Dermis microvascular lymphatic vessel endothelial cell (primary cell): ENCODE measurements at places on chromosomes 12 and 14. TPM values are rescaled to one million over a fixed set of nuclear protein-coding genes. Genes with fewer than 3 reads are reported as not detected.

Gene FAM186B
- 0.13 TPM in 2 replicates for total RNA-seq

Gene CDKN3
- total RNA-seq = 16.1 and 32.9 TPM in 2 replicates

Gene COCH
- 1.5 and 7.2 TPM in 2 replicates for total RNA-seq

Gene FBXO34
- 18.9 and 25.7 TPM in 2 replicates for total RNA-seq

Gene TPPP2
- not detected in 2 replicates for total RNA-seq

Gene RD3L
- total RNA-seq = not detected in 2 replicates

Gene IFNG-AS1
- total RNA-seq = not detected in 2 replicates

Gene B3GNT4
- total RNA-seq = under 0.01 TPM in 2 replicates

Gene ZC3H10
- total RNA-seq = 2.7 and 3.3 TPM in 2 replicates

Gene CELA1
- total RNA-seq = not detected in 2 replicates

Gene IGF1
- 0.26 and 2.1 TPM in 2 replicates for total RNA-seq

Gene STAC3
- total RNA-seq = 0.13 TPM in 2 replicates

Gene LRRC9
- not detected in 2 replicates for total RNA-seq

Gene PARP11
- 2.7 and 5.3 TPM in 2 replicates for total RNA-seq

DNA sequence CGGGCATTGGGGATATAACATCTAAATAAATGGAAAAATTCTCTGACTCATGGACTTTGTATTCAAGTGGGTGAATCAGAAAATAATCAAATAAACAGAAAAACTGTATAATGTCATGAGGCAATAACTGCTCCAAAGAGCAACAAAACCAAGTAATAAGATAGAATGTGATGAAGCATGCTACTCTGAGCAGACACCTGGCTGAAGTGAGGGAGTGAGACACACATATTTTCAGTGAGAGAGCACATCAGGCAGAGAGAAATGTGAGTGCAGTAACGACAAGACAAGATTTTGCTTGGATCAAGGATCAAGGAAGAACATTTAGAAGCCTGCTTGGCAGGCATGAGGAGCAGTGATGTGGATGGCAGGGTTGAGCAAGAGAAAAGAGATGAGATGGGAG, 75.8 kb upstream of the CCDC91 start:
- no peak for DNase-seq

- no peak for DNase-seq
Observed at GRCh38 chr14:96673706-96674105, 123.5 kb upstream of the VRK1 start.

- DNase-seq = no peak
Observed at GRCh38 chr12:12701457-12701856, 5.5 kb upstream of the GPR19 start.

DNA sequence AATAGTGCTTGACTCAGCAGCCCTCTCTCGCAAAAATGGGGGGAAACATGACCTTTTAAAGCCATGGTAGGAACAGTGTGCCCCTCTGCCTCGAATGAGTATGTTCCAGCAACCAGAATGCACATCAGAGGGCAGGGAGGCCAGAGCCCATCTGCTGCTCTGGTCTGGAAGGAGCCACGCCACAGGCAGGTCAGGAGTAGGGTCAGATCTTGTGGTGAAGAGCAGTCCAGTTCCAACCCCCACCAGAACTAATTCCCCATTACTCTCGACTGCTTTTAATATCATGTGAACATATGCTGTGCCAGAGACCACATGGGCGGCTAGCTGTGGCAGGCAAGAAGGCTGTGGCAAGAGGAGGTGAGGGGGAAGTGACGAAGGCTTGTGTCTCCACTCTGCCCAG, 34.6 kb upstream of the TMX1 start:
- no peak for DNase-seq

GRCh38 chr12:82874945-82875344, 188.2 kb downstream of the TMTC2 start:
- DNase-seq = no peak

GRCh38 chr12:56877195-56878009, 56.8 kb downstream of the SDR9C7 start:
- no peak for DNase-seq

- no peak for DNase-seq
Observed at GRCh38 chr12:27781680-27782079, 1.6 kb upstream of the MANSC4 start.

GRCh38 chr14:69543341-69544115, 31.1 kb downstream of the CCDC177 start:
- no peak for DNase-seq

DNA sequence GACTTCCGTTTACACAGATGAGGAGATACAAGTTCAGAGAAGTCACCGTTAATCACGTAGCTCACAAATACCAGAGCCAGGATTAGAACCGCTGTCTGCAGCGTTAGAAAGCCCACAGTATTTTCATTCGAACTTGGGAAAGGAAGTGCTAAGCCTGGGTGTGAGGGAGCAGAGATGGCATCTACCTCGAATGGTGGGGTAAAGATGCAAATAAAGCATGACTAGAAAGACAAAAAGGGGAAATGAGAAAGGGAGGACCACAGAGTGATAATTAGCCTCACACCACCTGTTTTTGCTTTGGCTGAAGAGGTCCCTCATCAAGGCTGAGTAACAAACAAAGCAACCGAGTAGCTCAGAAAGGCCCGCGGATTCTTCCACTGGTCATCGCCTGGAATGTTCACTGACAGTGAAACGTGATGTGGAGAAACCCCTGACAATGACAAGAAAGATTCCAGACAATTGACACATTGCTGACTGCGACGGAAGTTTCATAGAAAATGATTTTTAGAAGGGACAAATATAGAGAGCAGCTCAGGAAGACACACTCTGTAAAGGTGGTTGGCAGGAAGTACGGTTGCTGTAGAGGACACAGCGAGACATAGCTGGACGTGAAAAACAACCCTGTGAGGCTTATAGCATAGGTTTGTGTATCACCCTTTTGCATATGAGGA, 31.5 kb upstream of the BHLHE41 start:
- peak; percentile 28 for DNase-seq

DNA sequence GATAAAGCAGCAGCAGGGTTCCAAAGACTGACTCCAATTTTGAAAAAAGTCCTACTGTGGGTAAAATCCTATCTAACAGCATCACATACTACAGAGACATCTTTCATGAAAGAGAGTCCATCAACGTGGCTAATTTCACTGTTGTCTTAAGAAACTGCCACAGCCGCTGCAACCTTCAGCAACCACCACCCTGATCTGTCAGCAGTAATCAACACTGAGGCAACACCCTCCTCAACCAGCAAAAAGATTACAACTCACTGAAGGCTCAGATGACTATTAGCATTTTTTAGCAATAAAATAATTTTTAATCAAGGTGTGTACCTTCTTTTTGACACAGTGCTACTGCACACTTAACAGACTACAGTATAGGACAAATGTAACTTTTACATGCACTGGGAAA, 6.6 kb downstream of the CAPRIN2 start:
- DNase-seq = no peak

- peak; percentile 65 for DNase-seq
Observed at GRCh38 chr14:55707365-55707804, 127.4 kb downstream of the KTN1 start.

DNA sequence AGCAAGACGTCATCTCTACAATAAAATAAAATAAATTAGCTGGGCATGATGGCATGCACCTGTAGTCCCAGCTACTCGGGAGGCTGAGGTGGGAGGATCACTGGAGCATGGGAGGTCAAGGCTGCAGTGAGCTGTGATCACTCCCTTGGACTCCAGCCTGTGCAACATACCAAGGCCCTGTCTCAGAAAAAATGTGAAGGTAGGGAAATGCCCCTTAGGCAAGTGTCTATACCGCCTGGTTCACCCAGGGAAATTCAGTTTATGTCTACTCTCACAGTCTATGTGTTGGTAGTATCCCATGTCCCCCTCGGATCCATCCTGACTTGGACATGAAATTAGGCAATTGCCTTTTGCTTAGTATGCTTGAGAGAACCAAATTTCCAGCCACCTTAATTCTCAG, 88.4 kb upstream of the TMEM132C start:
- no peak for DNase-seq

GRCh38 chr14:102805941-102806340, 28.7 kb downstream of the TRAF3 start:
- no peak for DNase-seq

GRCh38 chr14:32230695-32231280, 27.7 kb upstream of the RNU6-8 start:
- DNase-seq = no peak

DNA sequence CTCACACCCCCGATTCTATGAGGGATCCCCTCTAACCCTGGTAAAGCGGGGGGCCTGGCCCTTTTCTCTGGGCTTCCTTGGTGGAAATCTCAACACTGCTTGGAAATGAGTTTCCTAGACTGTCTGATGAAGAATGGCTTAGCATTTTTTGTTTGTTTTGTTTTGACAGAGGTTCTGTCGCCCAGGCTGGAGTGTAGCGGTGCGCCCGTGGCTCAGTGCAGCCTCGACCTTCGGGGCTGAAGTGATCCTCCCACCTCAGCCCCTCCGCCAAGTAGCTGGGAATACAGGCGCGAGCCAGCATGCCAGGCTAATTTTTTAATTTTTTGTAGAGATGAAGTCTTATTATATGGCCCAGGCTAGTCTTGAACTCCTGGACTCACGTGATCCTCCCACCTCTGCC, 30.3 kb downstream of the TC2N start:
- DNase-seq = no peak

DNA sequence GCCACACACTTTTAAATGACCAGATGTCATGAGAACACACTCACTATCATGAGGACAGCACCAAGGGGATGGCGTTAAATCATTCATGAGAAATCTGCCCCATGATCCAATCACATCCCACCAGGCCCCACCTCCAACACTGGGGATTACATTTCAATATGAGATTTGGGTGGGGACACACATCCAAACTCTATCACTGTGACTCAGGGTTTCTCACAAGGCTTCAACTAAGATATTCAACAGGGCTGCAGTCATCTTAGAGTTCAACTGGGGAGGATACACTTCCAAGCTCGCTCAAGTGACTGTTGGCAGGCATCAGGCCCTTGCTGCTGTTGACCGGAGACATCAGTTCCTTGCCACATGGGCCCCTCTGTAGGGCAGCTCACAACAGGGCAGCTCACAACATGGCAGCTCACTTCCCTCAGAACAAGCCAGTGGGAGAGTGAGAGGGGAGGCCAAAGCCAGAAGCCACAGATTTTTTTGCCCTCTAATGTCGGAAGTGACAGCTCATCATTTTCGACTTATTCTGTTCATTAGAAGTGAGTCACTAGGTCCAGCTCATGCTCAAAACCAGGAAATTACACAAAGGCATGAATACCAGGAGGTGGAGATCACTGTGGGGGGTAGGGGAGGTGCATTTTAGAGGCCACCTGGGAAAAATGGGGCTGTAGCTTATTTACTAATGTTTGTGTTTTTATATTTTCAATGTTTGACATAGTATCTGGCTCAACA, 50.8 kb upstream of the PTHLH start:
- peak; percentile 29 for DNase-seq

- no peak for DNase-seq
Observed at GRCh38 chr12:14951851-14952250, 9.6 kb downstream of the ARHGDIB start.

DNA sequence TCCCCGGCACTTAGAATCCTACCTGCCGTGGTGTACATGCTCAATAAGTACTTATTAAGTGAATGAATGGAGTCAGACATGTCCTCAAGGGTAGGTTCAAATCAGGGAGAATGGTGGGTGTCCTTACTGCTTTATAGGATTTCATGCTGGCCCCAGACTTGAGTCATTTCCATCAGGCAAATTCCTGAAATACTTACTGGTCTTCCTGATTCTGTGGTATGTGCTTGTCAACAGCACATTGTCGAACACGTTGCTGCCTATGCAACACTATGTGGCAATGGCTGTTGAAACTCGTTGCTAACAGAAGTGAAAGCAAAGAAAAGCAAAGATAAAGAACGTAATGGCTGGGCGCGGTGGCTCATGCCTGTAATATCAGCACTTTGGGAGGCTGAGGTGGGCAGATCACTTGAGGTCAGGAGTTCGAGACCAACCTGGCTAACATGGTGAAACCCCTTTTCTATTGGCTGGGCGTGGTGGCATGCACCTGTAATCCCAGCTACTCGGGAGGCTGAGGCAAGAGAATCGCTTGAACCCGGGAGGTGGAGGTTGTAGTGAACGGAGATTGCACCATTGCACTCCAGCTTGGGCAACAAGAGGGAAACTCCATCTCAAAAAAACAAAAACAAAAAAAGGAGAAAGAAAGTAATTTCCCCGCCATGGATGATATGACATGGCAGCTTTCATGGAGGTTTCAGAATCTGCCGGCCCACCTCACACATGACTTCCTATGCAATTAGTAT, 214.9 kb downstream of the ZFP36L1 start:
- DNase-seq = peak; percentile 97

- peak; percentile 58 for DNase-seq
Observed at GRCh38 chr14:103483600-103483999, 39.0 kb downstream of the CKB start.

GRCh38 chr14:74552623-74553022, 59.1 kb downstream of the ISCA2 start:
- peak; percentile 80 for DNase-seq

DNA sequence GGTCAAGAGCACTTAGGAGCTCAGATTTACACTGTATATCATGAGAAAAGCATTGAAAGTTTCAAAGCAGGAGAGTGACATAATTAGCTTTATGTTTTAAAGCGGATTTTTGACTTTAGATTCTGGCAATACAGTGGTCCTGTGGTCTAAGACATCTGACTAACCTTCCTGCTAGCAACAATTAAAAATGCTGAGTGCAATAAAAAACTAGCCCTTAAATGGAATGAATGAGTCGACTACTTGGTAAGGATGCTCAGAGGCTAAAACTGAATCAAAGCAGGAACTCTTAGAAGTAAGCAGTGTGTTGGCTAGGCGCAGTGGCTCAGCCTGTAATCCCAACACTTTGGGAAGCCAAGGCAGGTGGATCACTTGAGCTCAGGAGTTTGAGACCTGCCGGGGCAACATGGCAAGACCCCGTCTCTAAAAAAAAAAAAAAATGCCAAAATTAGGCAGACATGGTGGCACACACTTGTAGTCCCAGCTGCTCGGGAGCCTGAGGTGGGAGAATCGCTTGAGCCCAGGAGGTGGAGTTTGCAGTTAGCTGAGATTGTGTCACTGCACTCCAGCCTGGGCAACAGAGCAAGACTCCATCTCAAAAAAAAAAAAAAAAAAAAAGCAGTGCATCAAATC, 18.9 kb downstream of the BICD1 start:
- no peak for DNase-seq

GRCh38 chr12:31947971-31948370, 11.2 kb upstream of the RESF1 start:
- no peak for DNase-seq

GRCh38 chr14:21382095-21382494, 1.7 kb downstream of the SUPT16H start:
- DNase-seq = no peak

GRCh38 chr12:53381731-53382630, 2.0 kb downstream of the SP1 start:
- DNase-seq = no peak
